Effector memory CD4-positive, alpha-beta T cell (primary cell): ENCODE measurements at places on chromosomes 2 and 18.

DNA sequence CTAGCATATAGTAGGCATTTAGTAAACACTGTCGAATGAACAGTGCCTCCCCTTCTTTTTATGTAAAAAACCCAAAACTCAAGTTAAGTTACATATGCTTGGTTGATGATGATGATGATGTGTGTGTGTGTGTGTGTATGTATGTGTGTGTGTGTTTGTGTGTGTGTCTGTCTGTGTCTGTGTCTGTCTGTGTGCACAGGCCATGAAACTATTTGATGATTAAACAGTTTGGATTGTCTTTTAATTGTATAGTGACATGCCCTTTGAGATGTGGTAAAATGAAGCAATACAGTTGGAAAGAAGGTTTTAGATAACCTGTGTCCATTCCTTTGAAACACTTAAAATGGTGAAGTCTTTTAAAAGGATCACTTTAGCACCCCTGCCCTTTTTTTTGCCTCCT, 105.6 kb downstream of the MAP4K4 start:
- DNase-seq, result no peak

DNA sequence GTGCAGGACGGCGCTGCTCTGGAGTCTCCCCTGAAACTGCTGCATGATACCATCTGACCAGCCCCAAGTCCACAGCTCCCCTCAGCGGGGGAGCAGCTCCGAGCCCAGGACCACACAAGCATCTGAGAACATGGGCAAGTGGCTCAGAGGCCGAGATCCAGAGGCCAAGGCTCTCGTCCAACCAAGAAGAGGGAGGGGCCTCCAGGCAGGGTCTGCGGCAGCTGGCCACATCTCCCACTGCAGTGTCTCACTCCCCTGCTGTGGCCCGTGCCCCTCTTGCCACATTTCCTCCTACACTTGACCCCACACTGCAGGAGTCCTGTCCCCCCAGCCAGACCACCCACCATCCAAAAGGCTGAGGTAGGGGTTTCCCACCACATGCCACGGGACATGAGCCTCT, 50.2 kb downstream of the TFCP2L1 start:
- DNase-seq, result no peak

GRCh38 chr2:137333386-137334165, 568.2 kb downstream of the THSD7B start:
- DNase-seq, result no peak

DNA sequence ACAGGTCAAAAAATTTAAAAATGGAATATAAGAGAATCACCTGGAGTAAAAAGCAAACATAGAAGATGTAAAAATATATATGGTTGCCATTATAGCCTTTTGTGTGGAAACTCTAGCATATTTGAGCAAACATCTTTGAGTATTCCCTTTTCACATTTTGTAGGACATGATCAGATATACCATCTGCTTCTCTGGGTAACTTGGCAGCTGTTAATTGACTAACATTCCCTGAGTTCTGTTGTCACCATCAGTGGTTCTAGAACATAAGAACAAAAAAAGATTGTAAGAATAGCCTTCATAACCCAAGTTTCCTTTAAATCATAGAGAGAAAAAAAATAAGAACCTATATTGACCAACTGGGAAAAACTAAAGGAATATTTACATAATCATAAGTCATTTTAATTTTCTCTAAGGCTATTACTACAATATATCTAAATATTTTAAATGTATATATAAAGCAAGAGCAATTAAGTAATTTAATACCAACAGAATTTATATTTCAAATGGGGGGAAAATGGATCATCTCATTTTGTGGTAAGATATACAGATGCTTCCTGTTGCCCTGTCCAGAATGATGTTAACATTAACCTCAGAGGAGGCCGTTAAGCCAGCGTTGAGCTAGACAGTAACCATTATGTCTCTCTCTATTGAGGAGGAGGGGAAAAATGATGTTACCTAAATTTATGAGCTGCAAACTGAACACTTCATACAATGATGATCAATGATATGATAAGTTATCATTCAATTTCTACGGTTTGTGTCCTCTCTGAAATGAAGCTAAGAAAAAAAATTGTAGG, 9.8 kb upstream of the INO80D start:
- no peak for DNase-seq

DNA sequence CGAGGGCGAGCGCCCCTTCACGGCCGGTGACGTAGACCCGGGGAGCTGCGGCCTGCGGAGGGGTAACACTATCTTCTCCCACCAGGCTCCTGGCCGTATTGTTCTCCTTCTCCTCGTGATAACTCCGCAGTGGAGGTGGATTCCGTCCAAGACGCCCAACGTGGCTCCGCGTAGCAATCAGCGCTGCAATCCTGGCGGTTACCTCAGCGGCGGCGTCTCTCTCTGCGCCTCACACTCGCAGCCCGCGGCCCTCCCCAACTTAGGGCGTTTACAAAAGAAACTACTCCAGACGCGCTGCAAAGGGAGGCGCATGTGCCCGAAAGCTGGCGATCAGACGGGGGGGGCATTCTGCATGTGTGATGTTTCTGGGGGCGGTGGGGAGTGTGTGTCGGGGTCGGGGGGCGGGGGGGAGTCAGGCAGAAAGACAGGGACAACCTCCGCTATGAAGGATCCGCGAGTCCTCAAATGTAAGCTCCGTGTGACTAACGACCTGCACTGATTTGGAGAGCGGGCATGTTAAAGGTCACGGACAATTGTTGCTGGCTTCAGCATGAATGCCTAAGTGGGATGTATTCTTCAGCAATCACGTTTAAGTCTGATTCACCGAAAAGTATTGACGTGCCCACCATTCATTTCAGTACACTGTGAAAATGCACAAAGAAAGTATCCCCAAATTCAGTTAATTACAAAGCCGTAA, 1.3 kb upstream of the ZNF516 start:
- no peak for DNase-seq

- no peak for DNase-seq
Observed at GRCh38 chr18:2087877-2088673, 483.2 kb downstream of the METTL4 start.

GRCh38 chr2:127559454-127559853, 24.0 kb downstream of the MYO7B start:
- DNase-seq, result no peak

- no peak for DNase-seq
Observed at GRCh38 chr2:136022396-136023146, 37.1 kb upstream of the DARS1 start.

DNA sequence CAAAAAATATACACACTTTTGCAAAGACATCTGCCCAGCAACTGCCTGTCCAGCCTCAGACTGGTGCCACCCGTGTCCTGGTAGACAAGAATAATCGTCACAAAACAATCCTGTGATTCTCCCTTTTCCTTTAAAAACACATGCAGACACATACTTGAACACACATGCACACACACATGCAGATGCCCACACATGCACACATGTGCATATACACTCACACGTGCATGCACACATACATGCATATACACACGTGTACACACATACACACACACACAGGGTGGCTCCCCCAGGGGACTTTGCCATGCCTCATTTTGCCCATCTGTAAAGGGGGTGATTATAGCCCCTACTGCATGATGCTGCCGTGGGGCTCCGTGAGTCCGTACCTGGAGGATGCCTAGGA, 24.9 kb upstream of the ALPP start:
- DNase-seq, result no peak

- no peak for DNase-seq
Observed at GRCh38 chr2:72104821-72105588, 42.7 kb downstream of the CYP26B1 start.

- no peak for DNase-seq
Observed at GRCh38 chr18:38576916-38577315, 1011.3 kb upstream of the CELF4 start.

DNA sequence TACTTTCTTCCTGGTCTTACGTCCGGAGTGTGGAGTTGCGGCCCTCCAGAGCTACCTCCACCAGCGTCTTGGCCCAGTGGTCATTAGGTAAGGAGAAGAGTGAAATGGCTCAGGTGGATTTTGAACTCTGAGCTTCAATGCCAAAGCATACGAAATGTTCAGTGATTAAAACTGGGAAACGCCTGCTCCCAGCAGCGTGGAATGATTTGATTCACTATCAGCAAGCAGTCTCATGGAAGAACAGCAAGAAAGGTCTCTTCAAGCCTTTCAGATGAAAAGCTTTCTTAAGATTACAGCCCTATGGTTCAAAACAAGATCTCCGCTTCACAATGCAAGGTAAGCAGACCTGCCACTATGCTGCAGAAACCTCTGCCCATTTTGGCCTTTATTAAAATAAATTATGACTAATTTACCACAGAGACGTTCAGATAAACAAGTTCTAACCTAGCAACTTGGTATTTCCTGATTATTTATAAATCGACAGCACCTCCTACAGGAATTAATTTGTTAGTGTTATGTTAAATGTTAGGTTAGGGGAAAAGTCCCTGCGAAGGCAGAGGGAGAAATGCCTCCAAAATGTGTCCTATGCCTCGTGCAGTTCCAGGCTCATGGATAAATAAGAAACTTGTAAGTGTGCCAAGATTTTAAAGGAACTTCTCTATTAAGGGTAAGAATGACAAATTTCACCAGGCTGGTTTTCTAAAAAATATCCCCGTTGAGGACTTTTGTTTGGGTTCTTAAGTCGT, 10.1 kb downstream of the SP9 start:
- DNase-seq, result no peak
